ENCODE measurements at places on chromosomes 4 and X.
A peak's percentile ranks its signal among the peaks of the same experiment; 100 is the strongest.

- DNase-seq: no peak
Measured at GRCh38 chrX:16588266-16588665, 61.7 kb upstream of the S100G start.

GRCh38 chrX:17814557-17814956 lies 46.5 kb downstream of the RAI2 start:
- peak; percentile 37 for DNase-seq

- DNase-seq: no peak
Measured at GRCh38 chrX:17425551-17425950, 50.6 kb downstream of the NHS start.

DNA sequence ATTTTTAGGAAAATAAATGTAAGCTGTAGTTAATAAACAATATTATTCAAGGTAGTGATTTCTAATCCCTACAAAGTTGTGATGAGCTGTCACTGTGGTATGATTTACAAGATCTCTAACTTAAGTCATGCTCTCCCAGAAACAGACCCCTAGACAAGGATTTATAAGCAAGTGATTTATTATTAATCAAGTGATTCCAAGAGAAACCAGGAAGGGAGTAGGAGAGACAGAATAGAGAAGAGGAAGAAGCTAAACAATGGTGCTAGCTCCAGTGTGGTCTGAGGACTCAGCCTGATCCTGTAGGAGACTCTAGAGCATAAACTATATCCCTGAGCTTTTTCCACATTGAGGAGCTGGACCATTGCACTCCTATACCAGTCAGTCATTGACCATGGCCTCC lies 73.1 kb downstream of the SYTL5 start:
- DNase-seq: no peak

DNA sequence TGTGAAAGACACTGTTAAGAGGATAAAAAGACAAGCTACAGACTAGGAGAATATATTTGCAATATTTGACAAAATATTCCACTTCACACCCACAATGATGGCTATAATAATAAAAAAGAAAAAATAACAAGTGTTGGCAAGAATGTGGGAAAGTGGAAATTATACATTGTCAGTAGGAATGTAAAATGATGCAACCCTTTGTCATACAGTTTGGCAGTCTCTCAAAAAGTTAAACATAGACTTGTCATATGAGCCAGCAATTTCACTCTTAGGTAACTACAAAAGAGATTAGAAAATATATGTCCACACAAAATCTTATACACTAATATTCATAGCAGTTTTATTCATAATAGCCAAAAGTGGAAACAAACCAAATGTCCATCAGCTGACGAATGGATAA lies 5.2 kb upstream of the RADX start:
- DNase-seq: no peak

Data from EL (cell line).